Activated naive CD8-positive, alpha-beta T cell treated with anti-CD3 and anti-CD28 coated beads for 36 hours (primary cell): ENCODE measurements at places on chromosomes 13 and 19. TPM values are rescaled to one million over a fixed set of nuclear protein-coding genes. Genes with fewer than 3 reads are reported as not detected.

Gene MEIOSIN
- total RNA-seq = 0.08 TPM

Gene FBXW9
- total RNA-seq = 13.4 TPM

Gene U2AF1L4
- total RNA-seq = 43.9 TPM

Gene N4BP2L1
- total RNA-seq = 14.6 TPM

Gene GAPDHS
- not detected for total RNA-seq

- DNase-seq = no peak
Observed at GRCh38 chr13:33345842-33346241, 60.3 kb upstream of the STARD13 start.

DNA sequence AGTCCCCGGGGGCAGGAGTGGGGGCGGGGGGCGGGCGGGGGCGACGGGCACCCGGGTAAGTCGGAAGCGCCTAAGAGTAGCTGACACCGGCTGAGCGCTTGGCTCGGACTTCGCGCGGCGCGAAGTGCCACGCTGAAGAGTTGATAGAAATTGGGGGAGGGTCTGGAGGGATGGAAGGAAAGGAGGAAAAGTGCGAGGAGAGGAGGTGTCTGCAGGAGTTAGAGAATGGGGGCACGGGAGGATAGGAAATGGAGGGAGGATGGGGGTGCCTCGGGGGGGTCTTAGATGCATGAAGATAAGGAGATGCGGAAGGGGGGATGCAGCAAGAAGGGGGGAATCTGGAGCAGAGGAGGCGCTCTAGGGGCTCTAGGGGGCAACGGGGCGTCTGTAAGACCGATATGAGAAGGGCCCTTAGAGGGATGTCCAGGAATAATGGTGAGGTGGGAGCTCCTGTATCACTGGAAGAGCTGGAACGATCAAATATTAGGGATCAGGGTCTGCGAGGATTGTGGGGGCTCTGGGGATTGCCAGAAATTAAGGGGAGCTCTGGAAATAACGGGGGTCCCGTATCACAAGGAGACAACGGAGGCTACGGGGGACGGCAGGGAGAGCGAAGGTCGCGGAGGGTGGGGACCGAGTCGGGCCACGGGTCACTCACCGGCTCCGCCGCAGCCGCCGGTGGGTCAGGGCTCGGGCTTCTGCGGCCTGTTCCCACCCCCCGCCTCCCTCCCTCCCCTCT is at the start of gene MYPOP:
MYPOP (minus strand) TSS at position 702 of the 739 bp plus-strand sequence. CDS start 840 bp downstream, outside the sequence.
- no peak for DNase-seq

- no peak for DNase-seq
Observed at GRCh38 chr13:85828094-85828684, 29.0 kb upstream of the SLITRK6 start.

DNA sequence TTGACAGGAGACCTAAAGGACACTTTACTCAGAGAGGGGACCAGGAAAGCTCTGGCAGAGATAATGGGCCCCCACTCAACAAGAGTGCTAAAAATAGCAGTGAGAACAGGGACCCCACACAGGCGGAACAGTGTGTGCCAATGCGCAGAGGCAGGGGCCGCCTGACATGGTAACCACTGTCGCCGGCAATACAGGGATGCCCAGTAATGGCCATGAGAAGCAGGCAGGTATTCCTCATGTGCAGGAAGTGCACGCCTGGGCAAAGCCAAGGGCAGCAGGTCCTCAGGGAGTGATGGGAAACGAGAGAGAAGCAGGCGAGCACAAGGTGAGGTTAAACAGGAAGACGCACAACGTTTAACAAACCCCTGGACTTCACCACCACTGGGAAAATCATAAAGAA is 757.1 kb downstream of the LIG4 start:
- no peak for DNase-seq

- no peak for DNase-seq
Observed at GRCh38 chr13:111506621-111507020, 186.2 kb downstream of the TEX29 start.

DNA sequence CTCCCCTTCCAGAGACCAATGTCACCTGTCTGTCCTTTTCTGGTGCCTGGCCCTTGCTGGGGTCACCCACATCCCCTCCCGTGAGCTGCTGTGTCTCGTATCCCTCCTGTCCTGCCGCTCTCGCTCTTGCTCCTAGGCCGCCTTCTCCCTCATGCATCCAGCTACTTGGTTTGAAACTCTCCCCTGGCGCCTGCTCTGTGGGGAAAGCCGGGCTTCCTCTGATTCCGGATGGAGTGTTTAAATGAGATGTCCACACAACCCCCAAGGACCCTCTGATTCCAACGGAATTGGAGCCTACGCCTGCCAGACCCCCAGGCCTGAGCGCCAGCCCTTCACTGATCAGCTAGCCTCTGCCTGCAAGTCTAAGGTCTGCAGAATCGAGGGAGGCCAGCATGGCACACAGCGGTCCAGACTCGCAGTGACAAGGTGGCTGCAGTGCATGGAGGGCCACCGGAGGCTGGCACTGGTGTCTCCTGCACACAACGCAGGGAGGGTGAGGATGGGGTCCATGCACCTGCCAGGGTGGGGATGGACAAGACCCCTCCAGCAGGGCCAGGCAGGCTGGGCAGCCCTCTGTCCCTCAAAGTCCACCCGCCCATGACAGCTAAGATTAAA is 47.2 kb downstream of the RFX2 start:
- no peak for DNase-seq

- no peak for DNase-seq
Observed at GRCh38 chr13:31781064-31781463, 41.7 kb downstream of the RXFP2 start.

GRCh38 chr19:18674616-18675015 is 8.9 kb upstream of the CRTC1 start:
- no peak for DNase-seq

DNA sequence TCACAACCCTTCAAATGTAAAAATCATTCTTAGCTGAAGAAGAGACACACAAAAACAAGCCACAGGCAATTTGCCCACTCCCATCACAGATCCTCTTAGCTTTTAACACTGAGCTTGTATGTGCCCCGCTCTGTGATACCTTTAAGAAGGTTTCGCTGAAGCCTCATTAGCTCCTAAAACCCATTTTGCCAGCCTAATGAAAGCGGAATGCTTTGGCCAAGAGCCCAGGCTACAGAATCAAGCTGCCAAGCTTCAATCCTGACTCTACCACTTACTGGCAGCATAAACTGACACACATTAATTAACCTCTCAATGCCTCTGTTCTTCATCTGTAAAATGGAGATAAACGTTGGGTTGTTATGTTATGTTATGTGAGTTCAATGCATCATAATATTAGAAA is 10.5 kb downstream of the ZNF112 start:
- no peak for DNase-seq

DNA sequence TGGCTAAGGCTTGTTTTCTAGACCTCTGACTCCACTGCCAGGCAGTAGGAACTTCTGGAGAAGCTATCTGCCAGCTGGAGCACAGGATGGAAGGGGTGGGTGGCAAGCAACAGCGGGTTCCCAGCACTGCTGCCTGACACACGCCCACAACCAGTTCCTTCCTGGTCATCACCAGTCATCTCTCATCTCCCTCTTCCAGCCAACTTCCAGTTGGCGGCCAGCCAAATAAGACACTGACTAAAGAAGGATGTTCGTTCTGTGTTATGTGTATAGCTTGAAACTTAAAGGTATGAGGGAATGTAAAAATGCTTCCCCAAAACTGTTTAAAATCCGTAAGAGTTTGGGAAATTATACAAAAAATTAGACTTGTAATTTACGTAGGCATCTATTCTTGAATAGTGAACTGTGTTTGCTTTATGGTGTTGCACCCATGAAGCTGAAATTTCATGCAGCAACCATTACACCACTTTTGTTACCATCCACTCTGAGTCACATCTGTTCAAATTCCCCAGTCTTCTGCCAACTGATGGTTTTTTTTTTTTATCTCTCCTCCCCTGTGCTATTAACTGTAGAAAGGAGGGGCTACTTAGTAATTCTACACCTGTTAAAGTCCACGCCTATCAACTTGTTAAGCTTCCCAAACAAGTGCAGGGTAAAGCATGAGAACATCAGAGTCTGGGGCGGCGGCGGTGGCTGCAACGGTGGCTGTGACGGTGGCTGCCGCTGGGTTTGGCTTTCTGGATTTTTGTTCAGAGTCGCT is 86.2 kb upstream of the FRY start:
- DNase-seq = no peak

DNA sequence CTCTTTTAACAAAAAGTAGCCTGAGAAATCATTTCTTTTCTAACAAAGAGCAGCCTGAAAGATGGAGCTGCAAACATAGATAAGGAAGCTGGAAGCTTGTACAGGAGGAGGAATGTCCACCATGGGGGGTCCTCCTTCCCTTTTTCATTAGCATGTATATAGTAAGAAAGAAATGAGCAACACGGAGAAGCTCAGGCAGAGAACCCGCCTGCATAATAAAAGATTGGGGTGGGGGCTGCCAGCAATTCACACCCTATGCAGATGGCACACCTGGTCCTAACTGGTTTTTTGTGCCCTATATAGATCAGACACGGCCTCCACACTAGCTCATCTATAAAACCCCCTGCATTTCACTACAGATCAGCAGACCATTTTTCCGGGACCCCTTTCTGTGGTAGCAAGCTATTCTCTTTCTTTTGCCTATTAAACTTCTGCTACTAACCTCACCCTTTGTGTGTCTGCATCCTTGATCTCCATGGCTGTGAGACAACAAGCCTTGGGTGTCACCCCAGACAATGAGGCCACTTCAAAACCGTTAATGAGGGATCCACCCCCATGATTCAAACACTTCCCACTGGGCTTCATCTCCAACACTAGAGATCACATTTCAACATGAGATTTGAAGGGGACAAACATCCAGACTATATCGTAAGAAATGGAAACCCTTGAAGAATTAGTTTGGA is 167.5 kb upstream of the FREM2 start:
- DNase-seq = no peak

GRCh38 chr13:111202156-111202621 is 87.1 kb downstream of the ARHGEF7 start:
- no peak for DNase-seq

DNA sequence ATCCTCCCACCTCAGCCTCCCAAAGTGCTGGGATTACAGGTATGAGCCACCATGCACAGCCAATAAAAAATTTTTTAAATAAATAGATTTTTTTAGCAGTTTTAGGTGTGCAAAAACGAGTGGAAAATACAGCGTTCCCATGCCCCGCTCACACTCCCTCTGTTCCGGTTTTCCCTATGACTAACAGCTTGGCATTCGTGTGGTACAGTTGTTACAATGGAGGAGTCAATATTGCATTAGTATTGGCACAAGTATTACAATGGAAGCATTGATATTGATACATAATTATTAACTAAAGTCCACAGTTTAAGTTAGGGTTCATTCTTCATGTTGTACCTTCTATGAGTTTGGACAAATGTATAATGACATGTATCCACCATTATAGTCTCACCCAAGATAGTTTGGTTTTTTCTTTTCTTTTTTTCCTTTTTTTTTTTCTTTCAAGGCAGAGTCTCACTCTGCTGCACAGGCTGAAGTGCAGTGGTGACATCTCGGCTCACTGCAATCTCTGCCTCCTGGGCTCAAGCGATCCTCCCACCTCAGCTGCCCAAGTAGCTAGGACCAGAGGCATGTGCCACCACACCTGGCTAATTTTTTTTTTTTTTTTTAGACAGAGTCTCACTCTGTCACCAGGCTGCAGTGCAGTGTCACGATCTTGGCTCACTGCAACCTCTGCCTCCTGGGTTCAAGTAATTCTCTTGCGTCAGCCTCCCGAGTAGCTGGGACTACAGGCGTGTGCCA is 15.4 kb upstream of the RAB20 start:
- DNase-seq = no peak

- no peak for DNase-seq
Observed at GRCh38 chr19:18504886-18505610, 16.8 kb downstream of the ELL start.
